ENCODE measurements at places on chromosomes 16 and 17.

- no peak for DNase-seq
Measured at GRCh38 chr16:82156761-82157533, 13.1 kb downstream of the MPHOSPH6 start.

- no peak for DNase-seq
Measured at GRCh38 chr17:36198831-36199465, 2.4 kb upstream of the CCL3L1 start.

DNA sequence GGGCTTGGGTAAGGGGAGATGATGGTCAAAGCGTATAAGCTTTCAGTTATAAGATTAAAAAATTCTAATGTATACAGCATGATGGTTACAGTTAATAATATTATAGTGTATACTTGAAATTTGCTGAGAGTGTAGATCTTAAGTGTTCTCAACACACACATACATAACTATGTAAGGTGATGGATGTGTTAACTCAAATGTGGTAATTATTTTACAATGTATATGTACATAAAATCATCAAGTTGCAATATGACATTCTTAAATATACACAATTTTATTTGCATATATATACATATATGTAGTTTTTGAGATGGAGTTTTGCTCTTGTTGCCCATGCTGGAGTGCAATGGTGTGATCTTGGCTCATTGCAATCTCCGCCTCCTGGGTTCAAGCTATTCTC, 7.2 kb downstream of the ZKSCAN2 start:
- DNase-seq: no peak

DNA sequence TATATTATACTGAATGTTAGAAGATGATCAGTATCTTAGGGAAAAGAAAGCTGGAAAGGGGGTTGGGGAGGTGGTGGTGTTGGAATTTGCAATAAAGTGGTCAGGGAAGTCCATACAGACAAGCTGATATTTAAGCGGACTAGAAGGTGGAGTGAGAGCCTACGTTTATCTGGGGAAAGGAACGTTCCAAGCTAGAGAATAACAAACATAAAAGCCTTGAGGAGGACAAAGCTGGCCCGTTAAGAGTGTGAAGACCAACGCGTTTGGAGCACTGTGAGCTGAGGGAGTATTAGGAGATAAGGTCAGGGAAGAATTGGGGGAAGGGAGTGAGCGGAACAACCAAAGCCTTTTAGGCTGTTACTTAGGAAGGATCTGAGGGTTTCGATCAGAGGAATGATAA, 1.4 kb downstream of the DDX42 start:
- peak; percentile 18 for DNase-seq

GRCh38 chr16:86424398-86424797, 85.9 kb upstream of the FOXF1 start:
- no peak for DNase-seq

- DNase-seq: no peak
Measured at GRCh38 chr16:50797456-50797855, 55.6 kb downstream of the CYLD start.

DNA sequence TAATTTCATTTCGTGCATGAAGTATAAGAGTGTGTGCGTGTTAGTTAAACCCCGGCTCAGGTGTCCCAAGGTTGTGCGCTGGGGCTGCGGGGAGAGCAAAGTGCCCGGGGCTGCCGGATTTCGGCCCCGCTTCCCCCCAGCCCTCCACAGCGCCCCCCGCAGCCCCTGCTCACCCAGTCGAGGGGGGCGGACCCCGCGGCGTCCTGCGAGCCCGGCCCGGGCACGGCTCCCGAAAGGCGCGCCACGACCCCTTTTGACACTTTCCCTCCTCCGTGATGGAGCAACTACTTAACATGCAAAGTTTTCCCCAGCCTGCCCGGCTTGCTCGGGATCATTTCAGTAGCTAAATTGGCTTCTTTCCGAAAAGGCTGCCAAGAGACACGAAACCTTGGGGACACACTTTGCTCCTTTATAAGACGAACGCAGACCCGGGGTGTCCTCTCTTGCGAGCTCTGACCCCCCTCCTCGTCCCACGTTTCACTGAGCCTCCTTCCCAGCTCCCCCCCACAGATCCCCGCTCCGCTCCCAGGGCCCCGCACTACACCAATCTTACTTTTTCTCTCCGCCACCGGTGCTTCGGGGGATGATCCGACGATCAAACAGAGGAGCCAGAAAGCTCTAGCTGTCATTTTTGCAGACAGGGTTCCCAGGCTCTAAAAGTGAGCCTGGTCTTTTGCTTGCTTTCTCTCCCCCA, 552 bp downstream of the C17orf58 start:
- peak; percentile 57 for DNase-seq

DNA sequence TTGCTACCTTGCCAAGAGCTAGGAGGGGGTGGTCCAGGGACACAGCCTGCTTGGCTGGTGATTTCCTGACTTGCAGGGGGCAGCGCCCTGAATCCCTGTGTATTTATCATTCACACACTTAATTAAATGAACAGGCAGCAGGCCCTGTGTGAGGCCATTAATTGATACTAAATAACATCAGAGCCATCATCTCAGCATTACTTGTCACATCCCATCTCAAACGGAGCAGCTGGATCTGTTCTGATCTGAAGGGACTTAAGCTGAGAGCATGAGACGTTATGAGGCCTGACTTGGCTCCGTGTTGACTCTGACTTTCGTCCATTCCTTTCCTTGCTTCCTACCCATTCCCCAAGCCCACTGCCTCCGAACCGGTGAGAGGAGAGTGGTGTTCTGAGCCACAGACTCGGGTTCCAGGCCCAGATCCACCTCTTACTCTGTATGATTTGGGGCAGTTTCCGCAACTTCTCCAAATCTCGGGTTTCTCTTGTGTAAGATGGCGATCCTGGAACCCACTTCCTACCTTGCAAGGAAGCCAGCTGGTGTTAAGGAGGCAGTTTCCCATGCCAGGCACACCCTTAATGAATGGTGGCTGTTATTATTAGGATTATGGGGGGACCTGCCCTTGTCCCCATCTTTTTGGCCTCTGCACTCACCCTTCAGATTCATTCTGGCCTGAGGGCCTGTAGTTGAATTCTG, 33.8 kb downstream of the CACNA1G start:
- DNase-seq: peak; percentile 19

- no peak for DNase-seq
Measured at GRCh38 chr17:58416937-58417299, 416 bp downstream of the RNF43 start.

- DNase-seq: no peak
Measured at GRCh38 chr17:80107231-80108021, 6.0 kb downstream of the GAA start.

GRCh38 chr17:47847341-47848197, 3.4 kb downstream of the SP6 start:
- no peak for DNase-seq

DNA sequence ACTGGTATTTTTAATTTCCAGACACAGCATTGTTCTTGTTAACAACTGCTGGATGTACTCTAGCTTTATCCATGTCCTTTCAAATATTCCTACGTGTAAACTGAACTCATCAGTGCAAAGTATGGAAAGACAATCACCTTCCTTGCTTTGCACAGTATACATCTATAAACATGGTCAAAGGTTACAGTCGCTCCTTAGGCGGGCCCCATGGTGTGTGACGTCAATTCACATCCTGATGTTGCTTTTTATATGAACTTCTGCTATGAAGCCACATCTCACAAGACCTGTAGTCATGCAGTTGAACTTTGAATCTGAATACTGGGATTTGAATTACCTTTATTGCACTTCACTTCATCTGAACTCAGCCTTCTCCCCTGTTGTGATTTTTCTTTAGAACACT, 447.6 kb upstream of the PSMD7 start:
- no peak for DNase-seq
